Activated CD4-positive, alpha-beta T cell treated with anti-CD3 and anti-CD28 coated beads for 36 hours (primary cell): ENCODE measurements at places on chromosomes 4 and X. TPM values are rescaled to one million over a fixed set of nuclear protein-coding genes. Genes with fewer than 3 reads are reported as not detected.

GRCh38 chrX:41921492-41922430 lies 1.6 kb downstream of the CASK start:
- DNase-seq, result peak; percentile 58

DNA sequence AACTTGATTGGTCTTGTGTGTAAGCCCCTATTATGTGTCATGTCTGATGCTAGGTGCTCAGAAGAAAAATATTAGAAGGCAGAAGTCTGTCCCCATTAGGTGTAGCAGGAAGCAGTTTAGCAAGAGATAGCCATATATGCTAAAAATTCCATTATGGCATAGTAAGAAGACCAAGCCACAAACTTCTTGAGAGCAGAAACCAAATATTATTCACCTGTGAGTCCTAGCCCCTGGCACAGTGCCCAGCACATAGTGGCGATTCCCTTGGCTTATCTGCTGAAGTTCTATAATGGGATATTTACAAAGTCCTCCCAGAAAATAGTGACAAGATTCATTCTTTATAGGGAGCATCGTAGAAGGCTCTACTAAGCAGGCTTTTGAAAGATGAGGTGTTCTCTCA lies 174.4 kb downstream of the RAB28 start:
- DNase-seq, result no peak

- DNase-seq, result no peak
These were observed 55.9 kb downstream of the OSTC start for GRCh38 chr4:108706289-108706688.

- DNase-seq, result no peak
These were observed 142.6 kb upstream of the PPARGC1A start for GRCh38 chr4:24032371-24032989.

- no peak for DNase-seq
These were observed 11.2 kb upstream of the C1QTNF7 start for GRCh38 chr4:15416357-15417232.

DNA sequence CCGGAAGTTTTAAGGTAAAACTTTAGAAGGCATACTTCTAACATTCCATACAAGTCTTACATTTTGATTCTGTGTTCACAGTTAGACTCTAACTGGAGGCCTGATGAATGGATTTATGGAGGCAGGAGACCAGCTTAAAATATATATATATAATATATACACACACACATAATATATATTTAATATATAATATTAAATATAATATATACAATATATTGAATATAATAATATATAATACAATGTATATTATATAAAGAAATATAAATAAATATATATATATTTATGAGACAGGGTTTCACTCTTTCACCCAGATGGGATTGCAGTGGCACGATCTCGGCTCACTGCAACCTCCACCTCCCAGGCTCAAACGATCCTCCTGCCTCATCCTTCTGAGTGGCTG lies 7.9 kb upstream of the CTSO start:
- no peak for DNase-seq

DNA sequence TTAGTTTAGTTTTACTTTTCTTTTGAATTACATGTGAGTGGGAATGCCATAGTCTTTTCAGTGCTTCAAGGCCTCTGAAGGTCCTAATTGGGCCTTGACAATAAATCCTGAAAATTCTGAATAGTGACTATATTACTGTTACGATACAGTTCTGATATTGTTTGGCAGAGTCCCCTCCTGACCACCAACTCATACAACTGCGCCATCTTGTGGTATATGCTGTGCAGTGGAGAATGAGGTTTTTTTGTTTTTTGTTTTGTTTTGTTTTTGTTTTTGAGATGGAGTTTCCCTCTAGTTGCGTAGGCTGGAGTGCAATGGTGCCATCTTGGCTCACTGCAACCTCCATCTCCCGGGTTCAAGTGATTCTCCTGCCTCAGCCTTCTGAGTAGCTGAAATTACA lies 56.6 kb upstream of the CHRDL1 start:
- peak; percentile 10 for DNase-seq

- peak; percentile 75 for DNase-seq
These were observed at the start of gene BEX5 for GRCh38 chrX:102155806-102156179. BEX5 (minus strand) TSS chrX:102155977; CDS start chrX:102154265, 1,712 bp downstream.

DNA sequence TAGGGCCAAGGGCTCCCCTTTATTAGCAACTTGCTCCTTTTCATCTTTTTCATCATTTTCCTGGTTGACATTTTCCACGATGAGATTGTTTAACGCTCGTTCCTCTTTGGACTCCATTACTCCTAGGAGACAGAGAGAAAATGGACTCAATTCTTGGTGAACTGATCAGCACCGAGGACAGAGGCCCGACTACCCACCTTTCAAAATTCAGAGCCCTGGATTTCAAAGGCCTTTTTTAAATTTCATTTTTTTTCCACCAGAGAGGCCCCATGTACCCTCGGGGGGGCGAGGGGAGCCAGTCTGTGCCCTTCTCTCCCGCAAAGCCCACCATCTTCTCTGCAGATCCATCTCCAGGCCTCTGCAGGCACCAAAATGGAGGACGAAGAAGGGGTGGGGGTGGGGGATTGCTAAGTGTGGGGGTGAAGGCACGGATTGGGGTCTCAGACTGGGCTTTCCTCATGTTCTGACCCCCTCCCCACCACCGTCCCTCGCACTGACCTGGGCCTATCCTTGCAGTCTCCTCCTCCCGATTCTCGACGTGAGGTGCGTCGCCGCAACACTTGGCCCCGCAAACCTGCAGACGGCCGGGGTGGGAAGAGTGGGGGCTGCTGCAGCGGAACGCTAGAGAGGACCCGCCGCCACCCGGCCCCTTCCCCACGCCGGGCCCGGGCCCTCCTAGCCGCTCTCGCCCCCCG lies 783 bp downstream of the BEX2 start:
- no peak for DNase-seq

DNA sequence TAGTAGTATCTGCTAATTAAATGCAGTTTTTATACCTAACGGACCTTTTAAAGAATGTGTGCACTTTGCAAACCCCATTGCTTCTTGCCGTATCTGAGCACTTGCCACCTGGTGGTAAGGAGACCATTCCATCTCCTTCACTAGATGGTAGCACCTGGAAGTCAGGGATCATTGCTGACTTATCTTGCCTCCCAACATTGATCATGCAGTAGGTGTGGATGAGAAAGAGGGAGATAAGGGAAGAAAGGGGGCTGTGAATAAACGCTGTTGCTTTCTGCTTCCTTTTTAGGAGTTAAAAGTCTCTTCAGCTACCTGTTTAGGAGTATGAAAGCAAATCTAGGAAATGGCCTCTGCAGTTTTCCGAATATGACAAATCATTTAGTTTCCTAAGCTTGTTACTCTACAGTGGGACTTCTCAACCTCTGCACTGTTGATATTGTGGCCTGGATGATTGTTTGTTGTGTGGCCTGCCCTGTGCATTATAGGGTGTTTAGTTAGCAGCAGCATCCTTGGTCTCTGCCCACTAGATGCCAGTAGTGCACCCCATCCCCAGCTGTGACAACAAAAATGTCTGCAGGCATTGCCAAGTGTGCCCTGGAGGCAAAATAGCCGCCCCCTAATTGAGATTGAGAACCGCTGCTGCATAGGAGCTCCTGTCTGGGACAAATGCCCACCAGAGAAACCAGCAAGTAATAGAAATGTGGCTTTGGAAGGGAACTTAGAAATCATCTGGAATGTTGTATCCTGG lies 38.8 kb downstream of the GAB1 start:
- DNase-seq, result peak; percentile 33

- no peak for DNase-seq
These were observed 882.7 kb upstream of the PCDH10 start for GRCh38 chr4:132266374-132266773.

DNA sequence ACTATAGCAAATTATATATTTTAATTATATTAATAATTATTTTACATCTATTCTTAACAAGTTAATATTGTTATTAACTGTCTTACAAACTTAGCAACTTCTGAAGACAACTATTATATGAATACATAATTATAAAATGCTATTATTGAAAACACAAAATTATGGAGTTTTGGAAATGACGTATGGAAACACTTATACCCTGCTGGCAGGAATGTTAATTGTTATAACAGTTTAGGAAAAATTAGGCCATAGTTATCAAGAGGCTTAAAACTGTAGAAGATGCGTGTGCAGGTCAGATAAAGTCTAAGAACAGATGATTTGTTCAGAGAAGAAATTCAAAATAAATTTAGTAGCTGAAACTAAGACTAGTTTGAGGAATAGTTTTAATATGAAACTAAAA lies 211.7 kb downstream of the FAT4 start:
- no peak for DNase-seq

GRCh38 chr4:119955256-119955655 lies 111.4 kb downstream of the MAD2L1 start:
- DNase-seq, result no peak

- DNase-seq, result no peak
These were observed 22.3 kb downstream of the COX7B2 start for GRCh38 chr4:46886711-46887110.

DNA sequence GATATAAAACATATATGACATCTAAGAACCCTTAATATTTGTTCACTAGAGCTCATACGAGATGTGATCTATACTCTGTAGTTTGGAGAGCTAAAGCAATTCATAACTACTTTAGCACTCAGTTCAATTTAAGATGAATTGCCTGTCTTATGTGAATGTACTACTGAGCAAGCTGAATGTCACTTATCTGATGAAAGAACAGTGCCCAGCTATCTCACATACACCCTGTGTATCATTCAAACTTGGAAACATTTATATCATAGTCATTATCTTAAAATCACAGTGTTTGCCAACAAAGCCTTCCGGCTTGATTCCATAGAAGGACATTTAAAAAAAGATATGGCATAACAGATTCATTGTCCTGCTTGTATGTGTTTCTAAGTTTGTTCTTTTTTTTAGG lies 639.6 kb downstream of the CCSER1 start:
- DNase-seq, result no peak

DNA sequence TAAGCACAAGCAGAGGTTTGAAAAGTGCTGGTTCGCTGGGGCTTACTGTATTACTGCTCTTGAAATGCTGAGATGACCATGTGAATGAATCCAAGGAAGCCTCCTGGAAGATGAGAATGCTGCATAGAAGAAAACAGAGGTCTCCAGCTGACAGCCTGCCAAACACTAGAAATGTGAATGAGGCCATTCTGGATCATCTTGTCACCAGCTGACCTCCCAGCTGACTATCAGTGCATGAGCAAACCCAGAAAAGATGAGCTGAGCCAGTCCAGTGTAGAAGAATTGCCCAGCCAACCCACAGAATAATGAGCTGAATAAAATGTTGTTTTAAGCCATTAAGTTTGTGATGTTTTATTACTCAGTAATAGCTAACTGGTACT lies 49.1 kb upstream of the DYNLT3 start:
- DNase-seq, result no peak

- DNase-seq, result no peak
These were observed 51.9 kb upstream of the LAS1L start for GRCh38 chrX:65586491-65586890.

DNA sequence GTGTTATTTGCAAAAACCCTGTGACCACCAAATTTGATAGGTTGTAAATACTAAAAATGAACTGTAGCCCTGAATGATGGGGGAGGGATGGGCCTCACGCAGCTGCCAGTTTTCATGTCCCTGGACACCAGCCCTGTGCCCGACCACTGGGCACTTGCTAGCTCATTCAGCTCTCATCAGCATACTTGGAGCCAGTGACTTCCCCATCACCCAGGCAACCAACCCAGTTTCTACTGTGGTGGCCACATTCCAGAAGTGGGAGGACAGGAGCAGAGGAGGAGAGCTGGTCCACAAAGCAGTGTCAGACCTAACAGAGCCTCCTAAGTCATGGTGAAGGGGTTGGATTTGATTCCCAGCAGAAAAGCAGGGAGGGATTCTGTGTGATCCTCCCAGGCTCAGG lies 128.2 kb downstream of the CPEB2 start:
- no peak for DNase-seq

DNA sequence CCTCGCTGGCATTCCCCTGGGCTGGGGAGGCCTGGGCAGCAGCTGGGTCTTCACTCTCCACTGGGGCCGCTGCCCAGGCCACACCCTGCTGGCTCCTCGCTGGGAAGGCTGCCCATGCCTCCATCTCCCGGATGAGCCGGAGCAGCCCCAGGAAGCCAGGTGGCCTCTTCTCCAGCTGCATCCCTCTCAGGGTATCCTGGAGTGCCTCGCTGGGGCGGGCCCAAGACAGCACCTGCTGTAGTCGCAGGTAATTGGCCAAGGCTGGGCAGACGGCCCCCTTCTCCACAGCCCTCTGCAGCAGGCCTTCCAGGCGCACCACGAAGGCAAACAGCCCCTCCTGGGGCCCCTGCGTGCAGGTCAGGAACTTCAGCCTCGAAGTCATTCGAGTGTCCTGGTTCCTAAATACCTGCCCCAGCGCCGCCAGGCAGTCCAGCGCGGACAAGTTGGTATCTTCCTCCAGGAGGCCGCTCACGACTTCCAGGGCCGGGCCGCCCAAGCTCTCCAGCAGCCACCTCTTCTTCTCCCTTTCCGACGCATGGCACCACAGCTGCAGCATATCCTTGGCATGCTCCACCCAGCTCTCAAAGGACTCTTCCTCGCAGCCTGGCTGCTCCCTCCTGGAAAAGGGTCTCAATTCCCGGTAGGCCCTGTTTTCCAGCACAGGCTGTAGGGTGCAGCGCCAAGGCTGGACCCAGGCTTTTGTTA lies 3.7 kb downstream of the PNMA6E start:
- DNase-seq, result no peak

- DNase-seq, result no peak
These were observed 160.1 kb upstream of the NRK start for GRCh38 chrX:105662248-105662647.

GRCh38 chr4:31016322-31017061 lies 296.3 kb downstream of the PCDH7 start:
- DNase-seq, result no peak

DNA sequence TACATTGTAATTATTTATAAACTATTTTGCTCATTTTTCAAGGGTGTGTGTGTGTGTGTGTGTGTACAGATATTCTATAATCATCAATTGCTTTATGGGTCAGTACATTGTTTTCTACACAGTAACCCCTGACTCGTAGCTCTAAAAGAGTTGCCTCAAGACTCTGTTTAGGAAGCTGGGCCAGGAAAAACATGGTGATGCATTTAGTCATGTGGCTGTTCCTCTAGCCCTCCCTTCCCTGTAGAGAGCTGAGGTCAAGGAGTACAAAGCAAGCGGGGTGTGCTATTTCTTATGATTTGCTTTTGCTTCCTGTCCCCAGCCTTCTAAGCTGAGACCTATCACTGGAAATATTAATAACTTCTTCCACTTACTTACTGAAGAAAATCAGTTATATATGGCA lies 34.8 kb upstream of the SPANXD start:
- DNase-seq, result no peak

- DNase-seq, result no peak
These were observed 829.9 kb downstream of the FAT4 start for GRCh38 chr4:126144543-126145237.

The SLC25A5 gene
- total RNA-seq, result 674 TPM

The SASH3 gene
- 126 TPM for total RNA-seq

The CASP6 gene
- total RNA-seq, result 26.5 TPM

The ERAS gene
- total RNA-seq, result not detected

The CTPS2 gene
- 6.8 TPM for total RNA-seq

The CSN3 gene
- not detected for total RNA-seq

The RHOXF1 gene
- total RNA-seq, result not detected

The USP51 gene
- 1.5 TPM for total RNA-seq

The GC gene
- total RNA-seq, result not detected

The FGB gene
- not detected for total RNA-seq

The TRO gene
- total RNA-seq, result 5.5 TPM

The KLHL13 gene
- total RNA-seq, result 2.0 TPM

The MEPE gene
- not detected for total RNA-seq

The PWWP3B gene
- total RNA-seq, result not detected
